ENCODE measurements at places on chromosomes 3 and 15.

GRCh38 chr3:27910456-27910855 is 188.3 kb upstream of the EOMES start:
- DNase-seq = no peak

DNA sequence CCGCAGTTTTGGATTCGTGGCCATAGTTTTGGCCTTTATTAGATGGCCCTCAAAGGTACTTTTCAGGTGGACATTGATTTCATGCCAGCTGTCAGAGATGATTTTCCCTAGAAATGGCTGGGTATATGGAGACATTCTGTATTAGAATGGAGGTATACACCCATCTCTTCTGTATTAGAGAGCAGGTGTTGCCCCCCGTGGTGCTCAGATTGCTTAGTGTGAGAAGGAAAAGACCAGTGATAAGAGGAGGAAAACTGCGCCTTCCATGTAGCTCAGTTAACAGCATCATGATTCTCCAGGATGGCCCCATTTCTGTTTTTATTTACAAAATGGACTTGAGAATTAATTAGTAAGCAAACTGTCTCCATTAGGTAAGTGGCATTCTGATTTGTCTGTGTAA is 145.9 kb downstream of the IGF1R start:
- DNase-seq = no peak

- DNase-seq = no peak
Observed at GRCh38 chr3:30760040-30760695, 134.3 kb downstream of the GADL1 start.

- no peak for DNase-seq
Observed at GRCh38 chr3:155026999-155027591, 53.0 kb upstream of the MME start.

DNA sequence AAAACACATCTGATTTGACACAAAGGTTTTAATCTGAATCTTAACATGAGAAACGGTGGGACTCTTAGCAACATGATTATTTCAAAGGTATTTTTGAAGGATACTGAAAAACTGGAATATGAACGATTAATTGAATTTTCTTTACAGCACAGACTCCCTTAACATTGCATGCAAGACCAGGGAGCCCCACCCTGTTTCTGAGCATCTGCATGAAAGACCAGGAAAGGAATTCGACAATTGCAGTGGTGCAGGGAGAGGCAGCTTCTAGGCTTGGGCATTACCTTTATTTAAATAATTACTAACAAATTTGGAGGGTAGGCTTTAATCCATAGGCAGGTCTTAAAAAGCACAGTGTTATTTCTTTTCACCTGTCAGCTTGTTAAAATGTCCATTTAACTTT is 240.6 kb upstream of the TOPAZ1 start:
- DNase-seq = no peak

- DNase-seq = peak; percentile 57
Observed at GRCh38 chr3:122680475-122681283, at the start of gene PARP14. Gene PARP14, plus strand, starts transcription at chr3:122680839. Its CDS starts 45 bp downstream, at chr3:122680884.

DNA sequence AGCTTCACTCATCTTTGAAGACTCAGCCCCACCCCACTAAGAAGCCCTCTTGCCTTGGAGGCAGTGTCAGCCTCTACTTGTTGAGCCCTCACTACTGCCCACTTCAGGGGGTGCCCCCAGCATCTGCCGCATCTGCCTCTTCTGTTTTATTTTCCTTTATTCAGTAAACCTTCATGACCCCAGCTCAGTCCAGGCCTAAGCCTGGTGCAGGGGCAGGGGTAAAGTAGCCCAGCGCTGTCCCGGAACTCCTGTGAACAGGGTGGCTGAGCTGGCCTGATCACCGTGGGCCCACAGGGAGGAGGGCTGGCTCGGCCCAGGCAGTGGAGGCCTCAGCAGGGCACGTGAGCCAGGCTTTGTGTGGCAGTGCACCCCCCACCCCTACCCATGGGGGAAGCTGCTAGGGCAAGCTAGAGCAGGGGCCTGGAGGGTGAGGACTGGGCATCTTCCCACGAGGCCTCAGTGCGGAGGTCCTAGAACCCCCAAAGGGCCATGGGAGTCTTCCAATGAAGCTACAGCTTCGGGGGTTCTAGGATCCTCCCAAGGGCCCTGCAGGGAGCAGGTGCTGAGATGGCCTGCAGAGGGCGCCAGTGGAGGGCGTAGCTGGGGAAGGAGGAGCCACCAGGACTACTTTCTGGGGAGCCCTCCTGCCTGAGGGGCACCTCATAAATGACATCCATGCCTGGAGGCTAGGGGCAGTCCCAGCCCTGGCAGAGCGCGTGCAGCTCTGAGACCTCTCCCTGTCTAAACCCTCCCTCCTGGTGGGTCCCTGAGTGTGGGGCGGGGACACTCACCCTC is 36.0 kb downstream of the TSPAN3 start:
- peak; percentile 58 for DNase-seq

GRCh38 chr3:112377568-112378071 is 44.7 kb downstream of the CD200 start:
- DNase-seq = no peak

DNA sequence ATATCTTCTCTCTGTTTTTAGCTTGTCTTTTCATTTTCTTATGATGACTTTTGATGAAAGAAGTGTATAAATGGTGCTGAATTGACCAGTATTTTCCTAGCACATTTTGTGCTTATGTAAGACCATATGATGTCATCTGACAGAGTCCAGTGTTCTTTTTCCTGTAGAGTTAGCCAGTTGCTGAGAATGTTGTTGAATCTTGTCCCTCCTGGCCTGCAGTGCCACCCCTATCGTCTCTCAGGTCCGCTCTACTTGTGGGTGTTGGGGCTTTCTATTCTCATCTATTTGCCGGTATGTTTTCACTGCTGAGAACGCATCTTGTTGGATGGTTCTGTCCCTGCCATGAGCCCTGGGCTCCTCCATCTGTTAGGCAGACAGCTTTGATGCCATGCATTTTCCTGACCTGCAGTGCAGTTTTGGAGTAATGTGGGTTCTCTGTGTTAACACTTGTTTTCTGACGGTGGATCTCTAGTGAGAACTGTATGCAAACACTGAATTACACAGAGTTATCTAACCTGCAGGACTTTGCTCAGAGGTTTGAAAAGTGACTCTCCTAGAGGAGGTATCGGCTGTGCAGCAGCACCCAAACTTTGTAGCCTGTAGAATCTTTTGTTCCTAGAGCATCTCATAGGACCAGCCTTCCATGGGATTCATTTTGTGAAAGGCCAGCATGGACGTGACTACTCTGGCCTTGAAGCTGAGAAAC is 44.6 kb downstream of the SLC6A20 start:
- DNase-seq = no peak

- no peak for DNase-seq
Observed at GRCh38 chr15:90343302-90343790, 8.7 kb upstream of the ZNF774 start.

DNA sequence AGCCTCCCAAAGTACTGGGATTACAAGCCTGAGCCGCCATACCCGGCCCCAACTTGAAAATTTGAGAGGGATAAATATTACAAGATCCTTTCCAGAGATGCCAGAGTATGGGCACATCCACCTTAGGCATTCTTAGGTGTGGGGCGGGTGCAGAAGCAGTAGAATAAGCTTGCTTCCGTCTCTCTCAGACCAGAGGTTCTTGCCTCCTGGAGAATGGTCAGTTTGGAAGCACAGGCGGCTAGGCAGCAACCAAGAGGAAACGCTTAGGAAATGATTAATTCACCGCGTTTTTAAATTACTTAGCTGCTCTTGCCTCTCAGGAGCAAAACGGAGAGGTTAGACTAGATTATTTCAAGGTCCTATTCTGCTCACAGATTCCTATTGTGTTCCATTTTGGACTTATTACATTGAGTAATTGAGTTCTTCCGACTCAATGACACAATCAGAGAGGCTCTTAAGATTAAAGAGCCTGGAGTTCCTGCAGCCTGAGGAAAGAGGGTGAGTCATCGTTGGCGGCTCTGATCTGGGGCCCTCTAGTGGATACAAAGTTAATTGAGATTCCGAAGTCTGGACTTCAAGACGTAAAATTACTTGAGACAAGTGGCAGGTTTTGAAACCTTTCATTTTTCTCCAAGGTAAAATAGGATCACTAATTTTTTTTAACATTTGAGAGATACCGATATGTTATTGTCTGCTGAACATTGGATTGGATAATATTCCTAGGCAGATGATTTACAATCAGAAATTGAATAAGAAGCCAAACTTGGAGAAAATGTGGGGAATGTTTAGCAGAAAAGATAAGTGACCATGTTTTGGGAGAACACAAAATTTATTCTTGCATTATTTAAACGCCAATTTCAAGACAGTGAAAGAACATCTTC is 5.8 kb upstream of the TOPAZ1 start:
- DNase-seq = peak; percentile 51

Data from activated naive CD4-positive, alpha-beta T cell treated with anti-CD3 and anti-CD28 coated beads, Interleukin-2, amount 50 U/mL, for 16 hours (primary cell).